ENCODE measurements at places on chromosomes 11 and 22. TPM values are rescaled to one million over a fixed set of nuclear protein-coding genes. Genes with fewer than 3 reads are reported as not detected.

Gene SMIM35
- total RNA-seq: not detected

Gene CSRP3
- not detected for total RNA-seq

Gene OR8G5
- total RNA-seq: not detected

Gene CASP1
- not detected for total RNA-seq
